ENCODE measurements at places on chromosomes 4 and X.

DNA sequence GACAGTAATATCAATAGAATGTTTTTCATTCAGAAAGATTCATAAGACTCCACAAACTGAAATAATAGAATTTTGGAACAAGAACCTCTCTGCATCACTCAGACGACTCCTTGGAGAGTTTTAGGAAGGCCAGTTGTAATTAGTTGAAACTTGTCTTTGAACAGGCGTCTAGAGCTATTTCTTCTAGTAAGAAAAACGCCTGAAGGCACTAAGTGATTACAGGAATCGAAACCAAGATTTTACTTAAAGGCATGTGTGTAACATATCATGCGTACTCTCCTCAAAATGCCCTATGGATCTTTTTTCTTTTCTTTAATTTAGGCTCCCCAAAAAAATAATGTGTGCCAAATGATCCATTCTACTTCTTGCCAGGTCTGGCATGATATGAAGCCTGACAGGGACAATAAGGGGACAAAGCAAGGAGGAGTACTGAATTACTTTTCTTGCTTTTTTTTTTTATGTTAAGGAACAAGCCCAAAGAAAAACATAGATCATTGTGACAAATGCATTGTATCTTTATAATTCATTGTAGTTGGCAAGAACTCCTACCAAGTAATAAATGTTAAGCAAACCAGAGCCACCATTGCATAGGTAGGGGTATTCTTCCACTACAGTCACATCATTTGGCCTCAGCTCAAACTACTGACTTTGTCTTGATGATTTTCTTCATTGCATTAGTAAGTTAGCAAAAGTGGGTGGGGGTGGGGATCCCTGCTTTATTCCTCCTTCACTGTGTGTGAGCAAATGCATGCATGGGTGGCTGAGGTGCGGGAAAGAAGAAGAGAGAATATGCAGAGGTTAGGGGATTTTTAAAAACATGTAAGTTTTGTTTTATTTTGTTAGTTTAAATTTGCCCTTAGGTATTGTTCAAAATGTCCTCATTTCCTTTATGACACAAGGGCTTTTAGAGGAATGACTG, 79.9 kb upstream of the ATOH1 start:
- DNase-seq, result no peak

- no peak for DNase-seq
Observed at GRCh38 chr4:52659722-52660261, 691 bp upstream of the USP46 start.

- no peak for DNase-seq
Observed at GRCh38 chr4:126583509-126583908, 1049.2 kb upstream of the INTU start.

GRCh38 chrX:55593296-55593695, 29.9 kb upstream of the FOXR2 start:
- no peak for DNase-seq

GRCh38 chr4:67332627-67333026, 212.7 kb downstream of the CENPC start:
- no peak for DNase-seq

- DNase-seq, result no peak
Observed at GRCh38 chr4:68267433-68267944, 22.0 kb upstream of the TMPRSS11B start.

DNA sequence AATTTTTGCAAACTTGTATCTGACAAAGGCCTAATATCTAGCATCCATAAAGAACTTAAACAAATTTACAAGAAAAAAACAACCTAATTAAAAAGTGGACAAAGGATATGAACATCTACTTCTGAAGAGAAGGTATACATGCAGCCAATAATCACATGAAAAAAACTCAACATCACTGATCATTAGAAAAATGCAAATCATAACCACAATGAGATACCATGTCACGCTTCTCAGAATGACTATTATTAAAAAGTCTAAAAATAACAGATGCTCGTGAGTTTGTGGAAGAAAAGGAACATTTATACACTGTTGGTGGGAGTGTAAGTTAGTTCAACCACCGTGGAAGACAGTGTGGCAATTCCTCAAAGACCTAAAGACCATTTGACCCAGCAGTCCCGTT, 24.0 kb downstream of the CEP44 start:
- DNase-seq, result no peak

GRCh38 chr4:37989398-37990260, 29.4 kb downstream of the PTTG2 start:
- DNase-seq, result no peak

GRCh38 chrX:56790778-56791177, 61.7 kb downstream of the NBDY start:
- no peak for DNase-seq
